AML-193 (cell line): ENCODE measurements at places on chromosomes 4 and X.

DNA sequence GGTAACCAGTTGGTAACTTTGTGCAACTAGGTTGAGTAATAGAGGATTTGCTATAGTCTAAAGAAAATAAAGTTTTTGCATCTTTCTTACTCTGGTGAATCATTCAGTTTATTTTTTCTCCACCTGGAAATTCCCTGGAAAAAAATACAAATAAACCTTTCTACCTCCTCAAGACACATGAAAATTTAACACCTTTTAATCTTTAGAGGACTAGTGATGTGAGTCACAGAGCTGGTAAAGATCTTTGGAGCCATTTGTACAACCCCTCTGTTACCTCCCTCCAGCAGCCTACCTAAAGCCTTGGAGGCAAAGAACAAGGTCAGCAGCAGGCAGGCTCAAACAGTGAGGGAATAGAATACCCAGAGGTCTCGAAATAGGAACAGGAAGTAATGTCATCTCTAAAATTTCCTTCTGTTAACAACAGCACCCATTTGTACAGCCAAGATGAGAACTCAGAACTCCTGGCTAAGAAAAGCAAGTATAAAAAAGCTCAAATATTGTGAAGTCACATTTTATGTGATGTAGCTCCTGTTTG is 10.2 kb upstream of the MAOB start:
- no peak for DNase-seq

GRCh38 chr4:108149588-108150380 is 18.9 kb downstream of the LEF1 start:
- no peak for DNase-seq

DNA sequence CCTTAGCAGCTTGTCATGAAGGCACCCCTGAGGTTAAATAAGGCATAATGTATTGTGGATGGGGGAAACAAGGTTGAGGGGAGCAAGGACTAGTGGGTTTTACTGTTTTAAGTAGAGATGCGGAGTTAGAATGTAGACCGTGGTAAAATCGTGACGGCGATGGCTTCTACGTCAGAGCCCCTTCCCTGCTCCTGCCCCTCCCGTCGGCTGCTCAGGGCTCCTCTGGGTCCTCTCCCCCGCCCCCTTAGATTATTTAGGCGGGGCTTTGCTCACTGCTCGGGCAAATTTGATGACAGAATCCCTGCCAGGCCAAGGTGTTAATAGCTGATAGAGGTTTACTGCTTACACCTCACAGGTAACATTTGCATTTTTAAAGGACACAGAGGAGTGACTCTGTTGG is 2.3 kb downstream of the FRMPD3 start:
- no peak for DNase-seq

- no peak for DNase-seq
Observed at GRCh38 chr4:172410363-172410762, 597.2 kb downstream of the GALNTL6 start.

- no peak for DNase-seq
Observed at GRCh38 chrX:10171249-10171648, 14.5 kb downstream of the CLCN4 start.

- no peak for DNase-seq
Observed at GRCh38 chrX:85994228-85994627, 53.1 kb downstream of the CHM start.

DNA sequence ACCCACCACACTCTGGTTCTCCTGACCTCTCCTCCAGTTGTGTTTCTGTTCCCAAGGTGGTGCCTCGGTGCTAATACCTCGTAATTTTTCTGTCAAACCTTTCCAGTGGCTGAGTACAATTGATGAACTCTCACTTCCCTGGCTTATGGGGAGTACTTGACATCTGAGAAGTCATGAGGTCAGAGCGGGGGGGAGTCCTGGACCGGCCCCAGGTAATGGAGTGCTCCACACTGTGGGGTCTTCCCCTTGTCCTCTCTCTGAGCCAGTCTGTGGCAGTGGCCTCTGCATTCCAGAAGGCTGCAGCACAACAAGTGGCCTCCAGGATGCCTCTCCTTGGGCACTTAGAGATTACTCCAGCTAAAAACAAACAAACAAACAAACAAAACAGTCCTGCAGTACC is 122.5 kb upstream of the TRIM2 start:
- DNase-seq = no peak

DNA sequence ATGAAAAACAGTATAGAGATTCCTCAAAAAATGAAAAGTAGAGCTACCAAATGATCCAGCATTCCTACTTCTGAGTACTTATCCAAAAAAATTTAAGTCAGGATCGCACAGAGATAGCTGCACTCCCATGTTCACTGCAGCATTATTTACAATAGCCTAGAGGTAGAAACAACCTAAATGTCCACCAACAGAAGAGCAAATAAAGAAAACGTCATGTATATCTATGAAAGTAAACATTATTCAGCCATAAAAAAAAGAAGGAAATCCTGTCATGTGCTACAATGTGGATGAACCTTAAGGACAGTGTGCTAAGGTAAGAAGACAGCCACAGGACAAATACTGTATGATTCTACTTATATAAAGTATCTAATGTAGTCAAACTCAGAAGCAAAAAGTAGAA is 12.4 kb downstream of the THOC2 start:
- no peak for DNase-seq

DNA sequence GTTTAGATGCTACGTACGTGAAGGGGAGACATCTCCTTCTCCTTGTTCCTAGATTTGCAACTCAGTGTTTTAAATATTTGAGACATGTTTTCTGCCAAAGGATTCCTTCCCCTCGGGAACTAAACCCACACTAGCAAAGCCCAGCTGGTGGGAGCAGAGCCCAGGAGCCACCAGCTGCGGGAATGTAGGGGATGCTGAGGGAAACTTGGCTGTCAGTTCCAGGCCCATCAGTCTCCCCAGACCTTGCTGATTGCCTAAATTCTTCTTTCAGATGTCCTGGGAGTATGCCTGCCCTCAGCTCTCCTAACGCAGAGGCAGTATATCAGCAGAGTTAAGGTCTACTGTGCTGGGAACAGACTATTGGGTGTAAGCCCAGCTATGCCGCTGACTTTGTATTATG is 630.0 kb upstream of the TENM3 start:
- DNase-seq = no peak

- no peak for DNase-seq
Observed at GRCh38 chr4:24594887-24595286, 10.5 kb upstream of the DHX15 start.

- no peak for DNase-seq
Observed at GRCh38 chr4:102402223-102402622, 56.9 kb upstream of the SLC39A8 start.

GRCh38 chrX:153392642-153393321 is 8.4 kb downstream of the PNMA6E start:
- DNase-seq = no peak

DNA sequence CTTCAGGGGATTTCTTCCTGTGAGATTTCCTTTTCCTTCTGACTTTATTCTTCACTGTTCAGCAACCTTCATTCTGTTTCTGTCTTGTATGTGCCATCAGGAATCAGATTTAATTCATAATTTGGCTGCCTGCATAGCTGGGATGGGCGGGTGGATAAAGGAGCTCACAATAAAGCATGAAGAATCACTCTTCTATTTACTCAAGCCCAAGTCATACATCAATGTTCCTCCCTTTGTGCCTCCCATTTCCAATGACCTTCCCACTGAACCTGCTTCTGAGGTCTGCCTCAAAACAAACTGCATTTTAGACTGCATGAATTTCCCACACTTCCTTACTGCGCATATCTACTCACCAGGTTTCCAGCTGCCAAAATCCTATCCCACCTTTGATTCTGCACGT is 14.0 kb downstream of the PDGFC start:
- DNase-seq = no peak

- DNase-seq = no peak
Observed at GRCh38 chr4:95537191-95537590, 11.6 kb downstream of the UNC5C start.

DNA sequence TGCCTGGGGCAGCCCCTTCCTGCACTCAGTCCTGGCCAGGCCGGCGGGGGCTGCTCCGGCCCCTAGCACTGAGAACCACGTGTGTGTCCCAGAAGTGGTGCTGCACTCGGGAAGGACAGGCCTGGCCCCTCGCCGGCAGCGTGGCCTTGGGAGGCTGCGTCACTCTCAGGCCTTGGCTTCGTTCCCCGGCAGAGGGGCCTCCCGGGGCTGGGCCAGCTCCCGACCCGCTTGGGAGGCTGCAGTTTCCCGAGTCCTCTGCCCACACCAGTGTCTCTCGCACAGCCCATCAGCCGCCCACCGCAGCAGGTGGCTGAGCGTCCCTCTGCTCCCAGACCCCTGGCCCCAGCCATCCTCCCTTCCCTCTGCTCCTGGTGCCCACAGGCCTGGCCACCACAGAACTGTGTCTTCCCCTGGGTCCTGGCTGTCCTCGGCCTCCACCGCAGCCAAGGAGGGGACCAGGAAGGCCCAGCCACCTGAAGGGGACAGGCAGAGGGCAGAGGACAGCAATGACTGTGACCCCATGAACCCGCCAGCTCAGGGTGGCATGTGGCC is 10.9 kb upstream of the CPLX1 start:
- DNase-seq = no peak

- DNase-seq = peak; percentile 14
Observed at GRCh38 chr4:122762520-122762919, 30.0 kb downstream of the BBS12 start.

- DNase-seq = peak; percentile 39
Observed at GRCh38 chr4:159105761-159106243, 2.9 kb downstream of the RAPGEF2 start.

DNA sequence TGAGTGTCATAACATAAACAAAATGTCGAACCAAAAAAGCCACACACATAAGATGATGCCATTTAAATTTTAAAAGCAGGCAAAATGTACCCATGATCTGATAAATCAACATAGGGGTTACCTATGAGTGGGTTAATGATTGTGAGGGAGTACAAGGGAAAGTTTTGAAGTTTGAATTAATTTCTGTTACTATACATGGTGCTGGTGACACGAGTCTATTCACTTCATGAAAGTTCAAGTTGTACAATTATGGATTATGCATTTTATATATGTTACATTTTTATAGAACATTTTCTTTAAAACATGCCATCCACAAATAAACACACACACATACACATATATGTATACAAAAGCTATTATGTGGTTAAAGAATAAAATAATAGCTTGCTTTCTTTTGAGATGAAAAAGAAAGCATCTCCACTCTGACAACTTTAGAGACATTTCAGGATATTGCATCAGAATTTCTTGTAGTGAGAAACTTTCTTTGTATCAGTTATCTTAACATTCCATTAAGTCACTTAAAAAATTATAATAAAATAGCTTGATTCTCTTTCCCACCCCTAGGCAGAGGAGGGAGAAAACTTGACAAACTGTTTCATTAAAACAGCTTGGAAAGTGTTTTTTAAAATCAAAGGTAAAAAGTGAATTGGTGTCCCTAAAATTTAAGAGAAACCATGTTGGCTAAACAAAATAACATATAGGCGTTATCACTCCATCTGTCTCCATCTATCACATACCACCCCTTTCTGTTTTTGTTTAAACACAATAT is 891.8 kb upstream of the NDST4 start:
- DNase-seq = no peak

DNA sequence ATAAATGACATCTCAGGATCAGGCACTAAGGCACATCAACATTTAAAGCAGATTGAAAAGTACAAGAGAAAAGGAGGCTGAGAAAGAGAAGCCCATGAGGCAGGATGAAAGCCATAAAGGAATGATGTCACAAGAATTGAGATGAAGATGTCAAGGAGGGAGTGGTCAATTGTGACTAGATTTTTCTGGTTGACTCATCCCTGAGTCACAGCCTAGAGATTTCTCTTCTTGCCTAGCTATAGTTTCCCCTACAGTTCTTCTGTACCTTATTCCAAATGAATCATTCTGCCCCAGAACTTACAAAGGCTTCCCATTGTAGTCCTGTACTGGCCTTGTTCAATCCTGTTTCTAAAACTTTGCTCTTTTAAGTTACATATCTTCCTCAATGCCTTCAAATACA is 3.4 kb upstream of the USP53 start:
- DNase-seq = no peak

GRCh38 chr4:15935504-15936402 is 2.8 kb downstream of the FGFBP1 start:
- no peak for DNase-seq

DNA sequence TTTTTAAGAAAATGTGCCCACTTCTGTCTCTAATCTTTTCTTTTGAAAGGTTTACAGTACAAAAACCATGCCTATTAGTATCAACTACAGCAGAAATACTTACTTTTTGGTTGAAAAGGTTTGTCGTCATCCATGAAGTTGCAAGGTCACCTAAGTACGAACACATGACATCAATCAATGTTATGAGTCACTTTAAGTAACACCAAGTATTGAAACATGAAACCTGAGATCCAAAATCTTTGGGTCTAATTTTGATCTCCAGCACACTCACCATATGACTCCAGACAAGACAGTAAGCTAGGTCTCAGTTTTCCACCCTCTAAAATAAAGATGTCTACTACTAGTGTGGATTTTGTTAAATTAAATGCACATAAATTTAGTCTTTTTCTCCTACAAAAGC is 8.4 kb downstream of the ZNF280C start:
- no peak for DNase-seq

GRCh38 chr4:55546506-55546755 is 278 bp downstream of the CLOCK start:
- DNase-seq = no peak

GRCh38 chr4:2256156-2256731 is 5.7 kb downstream of the MXD4 start:
- DNase-seq = no peak

- DNase-seq = no peak
Observed at GRCh38 chrX:93741811-93742210, 67.8 kb downstream of the FAM133A start.

- DNase-seq = no peak
Observed at GRCh38 chr4:86500527-86500926, 93.6 kb upstream of the PTPN13 start.

DNA sequence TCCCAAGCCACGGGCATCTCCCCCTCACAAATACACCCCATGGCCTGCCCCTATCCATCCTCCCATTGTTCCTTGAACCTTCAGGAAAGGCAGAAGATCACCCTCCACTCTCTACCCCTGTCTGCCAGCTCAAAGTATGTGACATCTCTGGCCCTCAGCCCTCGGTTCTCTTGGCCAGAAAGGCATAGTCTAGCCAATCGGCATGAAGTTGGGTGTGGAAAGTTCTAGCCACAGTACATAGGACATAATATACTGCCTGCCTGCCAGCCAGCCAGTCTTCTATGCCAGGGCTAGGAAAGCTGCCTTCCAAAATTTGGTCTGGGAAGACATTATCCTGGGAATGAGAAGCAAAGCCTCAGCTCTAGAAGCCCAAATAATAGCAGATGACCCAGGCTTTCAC is 3.2 kb upstream of the PLP1 start:
- DNase-seq = no peak

- DNase-seq = no peak
Observed at GRCh38 chrX:40871385-40872082, 136.2 kb upstream of the MED14 start.
